ENCODE measurements at places on chromosomes 11 and 22.

GRCh38 chr11:96357794-96358193, 14.8 kb upstream of the MAML2 start:
- no peak for DNase-seq

- no peak for DNase-seq
These were observed 28.7 kb upstream of the CTSD start for GRCh38 chr11:1792461-1792860.

DNA sequence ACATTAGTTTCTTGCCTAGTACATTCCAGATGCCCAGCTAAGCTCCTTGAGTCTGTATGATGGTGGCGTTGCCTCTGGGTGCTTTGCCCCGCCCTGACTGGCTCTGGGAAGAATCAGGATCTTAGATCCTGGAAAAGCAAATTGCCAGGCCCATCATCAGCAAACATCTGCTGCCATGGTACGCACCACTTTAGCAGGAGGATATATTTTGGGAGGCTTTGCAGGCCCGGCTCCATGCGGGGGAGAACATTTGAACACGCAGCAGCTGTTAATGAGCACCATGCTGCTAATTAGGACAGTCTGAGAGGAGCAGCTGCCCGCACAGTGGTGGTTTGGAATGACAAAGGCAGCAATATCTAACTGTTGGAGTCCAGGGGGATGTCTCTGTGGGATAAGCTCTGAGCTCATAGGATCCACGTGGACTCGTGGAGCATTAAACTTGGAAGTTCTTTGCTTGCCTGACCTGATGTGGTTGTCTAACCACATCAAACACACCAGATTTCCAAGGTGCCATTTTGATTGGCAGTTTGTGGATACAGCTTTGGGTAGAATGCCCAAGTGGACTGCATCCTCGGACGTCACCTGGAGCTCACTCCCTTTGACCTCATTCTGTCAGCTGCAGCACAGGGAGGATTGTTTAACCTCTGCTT, 217.0 kb upstream of the ZBED5 start:
- DNase-seq = no peak

DNA sequence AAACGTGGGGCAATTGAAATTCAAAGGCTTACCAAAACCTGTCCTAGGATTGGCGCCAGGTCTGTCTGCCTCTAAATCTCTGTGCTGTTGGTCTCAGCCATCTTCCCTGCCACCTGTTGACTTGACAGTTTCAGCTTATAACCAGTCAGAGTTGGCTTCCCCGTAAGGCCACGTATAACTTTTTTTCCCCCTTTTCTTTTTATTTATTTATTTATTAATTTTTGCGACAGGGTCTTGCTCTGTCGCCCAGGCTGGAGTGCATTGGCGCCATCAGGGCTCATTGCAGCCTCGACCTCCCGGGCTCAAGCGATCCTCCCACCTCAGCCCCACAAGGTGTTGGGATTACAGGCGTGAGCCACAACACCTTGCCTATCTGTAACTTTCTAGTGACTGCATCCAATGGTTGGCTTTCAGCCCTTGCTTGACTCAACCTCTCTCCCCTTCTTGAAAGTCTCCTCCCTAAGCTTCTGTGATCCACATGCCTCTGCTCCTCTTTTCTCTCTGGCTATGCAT, 1.4 kb upstream of the SYVN1 start:
- DNase-seq = no peak

DNA sequence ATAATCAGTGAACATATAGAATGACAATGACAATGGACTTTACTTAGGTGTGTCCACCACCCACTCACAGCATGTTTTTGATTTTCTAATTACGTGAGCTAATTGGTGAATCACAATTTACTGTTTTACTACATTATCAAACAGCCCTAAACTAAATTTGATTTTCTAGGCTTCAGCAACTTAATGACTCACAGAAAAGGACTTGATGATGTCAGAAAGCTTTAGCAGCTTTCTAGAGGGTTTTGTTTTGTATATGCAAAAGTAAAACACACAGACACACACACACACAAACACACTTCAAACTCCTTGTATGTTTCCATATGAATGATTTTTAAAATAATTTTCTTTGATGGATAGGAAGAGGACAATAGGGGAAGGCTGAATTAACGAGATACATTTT, 878.6 kb upstream of the CCDC90B start:
- DNase-seq = no peak

DNA sequence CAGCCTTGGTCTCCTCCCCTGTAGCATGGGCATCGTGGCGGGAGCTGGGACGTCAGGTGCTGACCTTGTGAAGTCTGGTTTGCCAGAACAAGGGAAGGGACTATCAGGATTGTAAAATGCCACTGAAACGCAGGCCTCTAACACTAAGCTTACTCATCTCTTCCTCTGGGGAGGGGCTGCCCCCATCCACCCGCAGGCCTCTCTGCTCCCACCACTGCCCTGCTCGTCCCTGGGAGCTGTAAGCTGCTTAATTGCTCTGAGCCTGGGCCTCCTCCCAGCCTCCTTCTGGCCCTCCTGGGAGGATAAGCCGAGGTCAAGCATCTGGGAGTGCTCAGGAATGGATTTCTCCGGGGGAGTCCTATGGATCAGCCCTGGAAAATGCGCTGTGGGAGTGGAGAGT, 8.4 kb downstream of the SHISAL1 start:
- no peak for DNase-seq

- no peak for DNase-seq
These were observed 50.7 kb downstream of the SHISAL1 start for GRCh38 chr22:44261861-44262595.

GRCh38 chr22:40487663-40488249, 117.4 kb downstream of the SGSM3 start:
- DNase-seq = peak; percentile 4

DNA sequence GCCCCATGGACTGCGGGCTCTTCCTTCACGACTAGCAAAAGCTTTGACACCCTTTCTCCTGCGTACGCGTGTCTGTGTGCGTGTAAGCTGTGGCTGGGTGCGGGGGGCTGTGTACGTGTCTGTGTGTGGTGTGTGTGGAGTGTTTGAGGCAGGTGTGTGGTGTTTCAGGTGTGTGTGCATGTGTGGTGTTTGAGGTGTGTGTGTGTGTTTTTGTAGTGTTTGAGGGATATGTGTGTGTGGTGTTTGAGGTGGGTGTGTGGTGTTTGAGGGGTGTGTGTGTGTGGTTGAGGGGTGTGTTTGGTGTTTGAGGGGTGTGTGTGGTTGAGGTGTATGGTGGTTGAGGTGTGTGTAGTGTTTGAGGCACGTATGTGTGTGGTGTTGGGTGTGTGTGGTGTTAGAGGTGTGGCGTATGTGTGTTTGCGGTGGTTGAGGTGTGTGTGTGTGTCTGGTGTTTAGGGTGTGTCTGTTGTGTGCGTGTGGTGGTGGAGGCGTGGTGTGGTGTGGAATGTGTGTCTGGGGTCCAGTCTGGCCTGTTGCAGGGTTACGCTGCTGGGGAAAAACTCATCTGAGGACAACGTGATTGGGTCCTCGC, 687 bp upstream of the ARSA start:
- no peak for DNase-seq

GRCh38 chr11:125512106-125512505, 16.0 kb upstream of the FEZ1 start:
- DNase-seq = no peak

- DNase-seq = no peak
These were observed 79.8 kb downstream of the KCNQ1 start for GRCh38 chr11:2524446-2525165.
